ENCODE measurements at places on chromosomes 1 and 21. TPM values are rescaled to one million over a fixed set of nuclear protein-coding genes. Genes with fewer than 3 reads are reported as not detected.

Gene AK5
- total RNA-seq: 21.6 TPM

Gene MRPS14
- 31.3 TPM for total RNA-seq

Gene SERPINC1
- under 0.01 TPM for total RNA-seq

Gene GUCA2B
- total RNA-seq: not detected

Gene SPATA46
- total RNA-seq: not detected

Gene ERRFI1
- 46.2 TPM for total RNA-seq

Gene HAO2
- total RNA-seq: not detected

Gene TMEM9
- 91.0 TPM for total RNA-seq

Gene LIX1L
- total RNA-seq: 14.2 TPM

Gene COL6A1
- total RNA-seq: 645 TPM

Gene NTRK1
- total RNA-seq: not detected

Gene GPR61
- 0.26 TPM for total RNA-seq

Gene CD101
- total RNA-seq: not detected

Gene TMCC2
- total RNA-seq: 6.9 TPM

Gene AIM2
- not detected for total RNA-seq

Gene CHODL
- under 0.01 TPM for total RNA-seq

Gene PDZK1
- total RNA-seq: 1.5 TPM

Gene C1QA
- total RNA-seq: 0.26 TPM

Gene COPA
- total RNA-seq: 284 TPM

Gene EBNA1BP2
- total RNA-seq: 39.1 TPM

Gene SYT14
- total RNA-seq: 0.99 TPM

Gene ADCY10
- under 0.01 TPM for total RNA-seq

Gene AGMAT
- 1.0 TPM for total RNA-seq

Gene ATP1A2
- total RNA-seq: 1.8 TPM

Gene CLCA2
- 3.5 TPM for total RNA-seq

Gene FMO5
- 1.3 TPM for total RNA-seq

Gene SLC30A2
- total RNA-seq: not detected

Gene DIP2A
- total RNA-seq: 13.6 TPM

Gene RGSL1
- not detected for total RNA-seq

Gene DIO1
- not detected for total RNA-seq

Gene OR2L3
- total RNA-seq: not detected

Gene DENND2C
- total RNA-seq: 1.3 TPM

Gene DMRTA2
- not detected for total RNA-seq

Gene LEMD1
- not detected for total RNA-seq

Gene FRRS1
- 27.0 TPM for total RNA-seq

Gene NBPF20
- 2.8 TPM for total RNA-seq

Gene CCDC24
- total RNA-seq: 3.5 TPM

Gene SPTA1
- 0.17 TPM for total RNA-seq

Gene TSNAX
- 28.8 TPM for total RNA-seq

Gene PDZK1IP1
- total RNA-seq: not detected

Gene C4BPA
- total RNA-seq: not detected

Gene OR10J1
- total RNA-seq: not detected

Gene PODN
- total RNA-seq: 67.5 TPM

Gene LYST
- 50.2 TPM for total RNA-seq

Gene TNN
- not detected for total RNA-seq

Gene COL9A2
- 2.1 TPM for total RNA-seq

Gene CCDC17
- 0.99 TPM for total RNA-seq

Gene HJV
- not detected for total RNA-seq

Gene ACTA1
- total RNA-seq: not detected

Gene VASH2
- 1.0 TPM for total RNA-seq
